ENCODE measurements at places on chromosomes 12 and 14.

GRCh38 chr14:55777877-55778276 lies 197.9 kb downstream of the KTN1 start:
- DNase-seq: no peak

DNA sequence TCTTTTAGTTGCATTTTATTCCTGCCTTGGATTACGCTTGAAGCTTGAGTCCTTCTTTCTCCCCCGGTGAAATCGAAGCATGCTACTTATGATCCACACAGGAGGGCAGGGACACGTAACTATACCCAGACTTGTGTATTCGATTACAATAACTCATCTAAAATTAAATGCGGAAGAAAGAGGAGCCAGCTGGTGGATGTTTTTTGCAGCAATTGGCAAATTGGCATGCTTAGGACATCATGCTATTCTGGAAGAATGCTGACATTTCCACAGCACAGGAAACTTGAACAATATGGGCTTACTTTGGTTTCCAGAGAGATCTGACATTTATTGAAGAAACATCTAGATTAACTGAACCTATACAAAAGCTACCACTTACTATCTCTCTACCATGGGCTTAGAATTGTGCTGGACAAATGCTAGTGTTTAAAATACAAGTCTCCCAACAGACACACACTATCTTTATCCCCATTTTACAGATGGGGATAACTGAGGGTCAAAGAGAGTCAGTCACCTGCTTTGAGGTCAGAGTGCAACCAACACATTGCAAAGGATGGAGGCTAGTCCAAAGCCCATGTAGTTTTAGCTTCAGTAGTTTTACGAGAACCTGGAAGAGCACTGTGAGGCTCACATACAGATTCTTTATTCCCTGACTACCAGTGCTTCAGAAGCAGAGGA lies 36.3 kb downstream of the LGMN start:
- no peak for DNase-seq

DNA sequence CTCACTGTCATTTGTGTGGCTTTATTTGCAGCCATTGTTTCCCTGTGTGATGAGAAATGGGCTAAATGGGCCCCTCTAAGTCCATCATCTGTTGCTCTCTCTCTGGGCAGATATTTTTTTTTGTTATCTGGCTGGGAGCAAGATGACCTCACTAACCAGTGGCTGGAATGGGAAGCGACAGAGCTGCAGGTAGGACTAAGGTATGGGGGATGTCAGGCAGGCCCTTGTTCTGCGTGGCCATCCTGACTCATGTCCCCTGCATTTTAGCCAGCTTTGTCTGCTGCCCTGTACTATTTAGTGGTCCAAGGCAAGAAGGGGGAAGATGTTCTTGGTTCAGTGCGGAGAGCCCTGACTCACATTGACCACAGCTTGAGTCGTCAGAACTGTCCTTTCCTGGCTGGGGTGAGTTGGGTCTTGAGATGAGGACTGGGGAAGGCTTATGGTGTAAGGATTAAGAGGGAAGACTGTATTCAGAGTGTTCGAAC lies 1.3 kb downstream of the MARS1 start:
- DNase-seq: no peak

GRCh38 chr12:54954801-54955200 lies 29.8 kb downstream of the TESPA1 start:
- DNase-seq: no peak

GRCh38 chr14:23128969-23129758 lies 10.1 kb upstream of the CEBPE start:
- no peak for DNase-seq

DNA sequence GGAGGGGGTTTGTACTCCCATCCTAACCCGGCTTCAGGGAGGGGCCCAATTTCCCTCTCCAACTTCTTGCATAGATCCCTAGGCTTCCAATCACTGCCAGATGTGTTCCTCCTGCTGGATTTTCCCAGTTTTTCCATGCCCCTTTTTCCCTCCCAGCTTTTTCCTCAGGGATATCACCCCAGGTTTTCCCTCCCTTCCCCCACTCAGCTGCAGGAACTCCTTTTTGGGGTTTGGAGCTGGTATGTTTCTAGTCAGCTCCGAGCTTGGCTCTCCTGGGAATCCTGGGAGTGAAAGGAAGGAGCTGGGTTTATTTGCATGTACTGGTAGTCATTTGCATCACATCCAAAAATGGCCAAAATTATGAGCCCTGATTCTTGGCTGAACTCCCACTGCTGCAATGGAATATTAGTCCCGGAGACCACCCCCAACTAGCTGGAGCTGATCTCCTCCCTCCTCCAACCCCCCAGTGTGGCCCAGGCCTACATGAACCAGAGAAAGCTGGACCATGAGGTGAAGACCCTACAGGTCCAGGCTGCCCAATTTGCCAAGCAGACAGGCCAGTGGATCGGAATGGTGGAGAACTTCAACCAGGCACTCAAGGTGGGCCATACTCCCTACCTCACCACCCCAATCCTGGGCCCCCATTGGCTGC lies 1.4 kb upstream of the RDH5 start:
- DNase-seq: no peak

DNA sequence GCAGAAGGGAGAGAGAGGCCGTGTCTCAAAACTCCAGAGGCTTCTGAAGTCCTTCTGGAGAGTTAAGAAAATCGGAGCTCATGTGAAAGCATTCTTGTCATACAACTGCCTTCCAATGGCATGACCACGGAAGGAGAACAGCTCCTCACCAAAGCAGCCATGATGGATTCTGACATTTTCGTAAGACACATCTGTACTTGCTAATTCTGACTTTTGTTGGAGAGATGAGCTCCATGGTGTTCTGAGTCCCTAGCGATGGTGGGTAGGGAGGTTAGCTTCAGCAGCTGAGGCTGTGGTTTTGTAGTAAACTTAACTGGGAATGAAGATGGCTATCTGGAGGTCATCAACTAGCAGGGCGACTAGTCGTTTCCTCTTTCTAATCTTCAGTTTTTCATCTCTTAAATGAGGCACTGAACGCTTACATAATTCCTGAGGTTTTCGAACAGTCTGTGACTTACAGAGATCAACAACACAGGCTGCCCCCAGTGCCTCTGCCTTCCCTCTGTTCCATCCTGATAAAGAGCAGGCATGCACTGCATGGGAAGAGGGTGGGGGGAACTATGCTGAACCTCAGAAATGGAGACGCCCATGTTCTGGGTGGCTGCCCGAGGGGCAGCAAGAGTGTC lies 28.6 kb upstream of the DICER1 start:
- no peak for DNase-seq

- DNase-seq: peak; percentile 49
Measured at GRCh38 chr12:106205208-106206069, 42.4 kb downstream of the CKAP4 start.

- DNase-seq: no peak
Measured at GRCh38 chr12:58310368-58310767, 369.0 kb downstream of the ATP23 start.

- DNase-seq: no peak
Measured at GRCh38 chr12:123941624-123942237, 30.9 kb downstream of the CCDC92 start.

Data from left cardiac atrium (tissue), 4 donors.